ENCODE measurements at places on chromosomes 1 and 21. TPM values are rescaled to one million over a fixed set of nuclear protein-coding genes. Genes with fewer than 3 reads are reported as not detected.

DNA sequence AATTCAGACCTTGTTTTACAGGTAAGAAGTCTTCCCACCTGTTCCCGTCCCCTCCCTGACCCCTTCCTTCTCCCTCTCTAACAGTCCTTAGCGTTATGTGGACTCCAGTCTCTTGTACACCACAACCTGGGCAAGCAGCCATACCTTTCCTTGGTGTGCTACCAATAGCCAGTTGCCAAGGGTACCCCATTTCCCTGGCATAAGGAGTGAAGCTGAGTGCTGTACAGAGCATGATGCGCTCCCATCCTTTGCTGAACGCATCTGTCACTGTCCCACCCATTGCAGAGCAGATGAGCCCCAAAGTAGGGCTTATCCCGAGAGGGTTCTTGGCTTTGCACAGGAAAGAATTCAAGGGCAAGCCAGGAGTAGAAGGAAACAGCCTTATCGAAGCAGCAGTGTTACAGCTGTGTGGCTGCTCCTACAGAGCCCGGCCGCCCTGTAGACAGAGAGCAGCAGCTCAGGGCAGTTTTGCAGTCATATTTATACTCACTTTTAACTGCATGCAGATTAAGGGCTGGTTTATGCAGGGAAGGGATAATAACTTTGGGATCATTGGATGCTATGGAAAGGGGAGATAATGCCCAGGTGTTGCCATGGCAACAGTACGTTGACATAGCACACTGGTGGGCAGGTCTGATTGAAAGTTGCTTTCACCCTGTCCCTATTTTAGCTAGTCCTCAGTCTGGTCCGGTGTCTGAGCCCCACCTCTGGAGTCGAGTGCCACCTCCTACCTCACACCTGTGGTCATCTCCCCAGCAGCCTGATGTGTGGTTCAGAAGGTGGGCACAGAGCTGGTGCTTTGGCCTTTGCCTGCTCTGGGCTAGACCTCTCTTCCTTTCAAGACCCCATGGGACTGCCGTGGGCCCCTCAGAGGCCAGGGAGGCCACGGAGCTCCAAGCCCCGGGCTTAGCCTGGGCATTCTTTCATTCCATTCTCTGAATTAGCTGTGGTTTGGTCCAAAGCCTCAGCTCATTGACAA, 5.1 kb downstream of the FHAD1 start:
- DNase-seq, result no peak

DNA sequence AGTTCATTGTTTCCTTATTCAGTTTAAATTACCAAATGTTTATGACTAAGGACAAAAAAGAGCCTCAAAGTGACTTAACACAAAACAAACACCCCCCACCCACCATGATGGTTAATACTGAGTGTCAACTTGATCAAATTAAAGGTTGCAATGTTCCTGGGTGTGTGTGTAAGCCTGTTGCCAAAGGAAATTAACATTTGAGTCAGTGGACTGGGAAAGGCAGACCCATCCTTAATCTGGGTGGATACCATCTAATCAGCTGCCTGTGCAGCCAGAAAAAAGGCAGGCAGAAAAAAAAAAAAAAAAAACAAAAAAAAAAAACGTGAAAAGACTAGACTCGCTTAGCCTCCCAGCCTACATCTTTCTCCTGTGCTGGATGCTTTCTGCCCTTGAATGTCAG, 543.4 kb downstream of the NEGR1 start:
- DNase-seq, result no peak

Gene PDC
- total RNA-seq, result not detected

Gene SLC44A5
- 1.6 TPM for total RNA-seq

Gene TSPAN1
- not detected for total RNA-seq

Gene PYCR2
- total RNA-seq, result 51.6 TPM

DNA sequence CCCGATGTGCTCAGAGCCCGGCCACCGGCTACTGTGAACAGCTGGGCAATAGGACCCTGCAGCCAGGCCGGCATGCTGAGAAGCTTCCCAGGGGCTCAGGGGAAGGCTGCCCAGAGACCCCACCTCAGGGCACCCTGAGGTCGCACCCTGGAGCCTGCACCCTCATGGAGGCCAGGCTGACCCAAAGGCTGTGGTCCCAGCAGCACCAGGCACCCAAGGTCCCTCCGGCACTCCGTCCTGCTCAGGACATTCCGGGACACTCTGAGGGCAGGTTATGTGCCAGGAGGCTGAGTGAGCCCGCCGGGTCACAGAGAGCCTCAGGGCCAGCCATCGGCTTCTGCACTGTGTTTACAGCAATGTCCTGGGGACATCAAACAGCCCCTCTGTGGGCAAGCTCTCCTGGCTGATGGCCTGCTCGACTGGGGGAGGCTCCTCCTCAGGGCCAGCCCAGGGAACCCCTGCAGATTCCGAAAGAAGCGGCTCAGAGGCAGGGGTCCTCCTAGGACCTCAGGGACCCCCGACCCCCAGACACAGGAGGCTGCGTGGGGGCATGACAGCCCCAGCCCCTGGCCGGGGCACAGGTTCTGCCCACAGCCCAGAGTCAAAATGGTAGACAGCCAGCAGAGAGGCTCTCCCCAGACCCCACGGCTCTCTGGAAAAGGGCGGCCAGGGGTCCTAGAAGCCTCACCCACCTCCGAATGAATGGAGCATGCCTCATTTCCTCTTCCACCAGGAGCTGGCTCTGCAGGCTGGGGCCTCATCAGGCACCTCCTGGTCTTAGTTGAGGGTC, 8.2 kb downstream of the SLC19A1 start:
- no peak for DNase-seq

Gene C1QA
- total RNA-seq, result not detected

Gene AIRE
- total RNA-seq, result 0.39 TPM

GRCh38 chr1:167294528-167294927, 73.8 kb downstream of the POU2F1 start:
- DNase-seq, result no peak

- DNase-seq, result no peak
These were observed 182.5 kb downstream of the AKT3 start for GRCh38 chr1:243667591-243667990.

GRCh38 chr1:185396126-185396525, 79.1 kb upstream of the IVNS1ABP start:
- no peak for DNase-seq

DNA sequence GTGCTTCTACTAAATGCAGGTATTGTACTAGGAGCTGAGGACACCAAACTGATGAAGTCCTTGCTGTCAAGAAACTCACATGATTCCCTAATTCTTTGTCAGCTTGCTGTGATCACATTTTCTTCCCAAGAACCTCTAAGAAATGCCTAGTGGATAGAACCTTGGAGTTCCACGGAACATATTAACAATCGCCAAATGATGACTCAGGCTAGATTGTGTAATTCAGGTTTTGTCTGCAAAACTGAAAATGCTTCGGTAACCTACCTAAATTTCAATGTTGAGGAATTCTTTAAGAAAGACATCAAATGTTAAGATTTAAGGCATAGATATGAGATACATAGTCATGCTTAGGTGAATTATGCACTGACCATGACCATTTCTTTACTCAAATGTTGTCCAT, 1.7 kb upstream of the GADD45A start:
- no peak for DNase-seq

Gene EPS15
- total RNA-seq, result 135 TPM

DNA sequence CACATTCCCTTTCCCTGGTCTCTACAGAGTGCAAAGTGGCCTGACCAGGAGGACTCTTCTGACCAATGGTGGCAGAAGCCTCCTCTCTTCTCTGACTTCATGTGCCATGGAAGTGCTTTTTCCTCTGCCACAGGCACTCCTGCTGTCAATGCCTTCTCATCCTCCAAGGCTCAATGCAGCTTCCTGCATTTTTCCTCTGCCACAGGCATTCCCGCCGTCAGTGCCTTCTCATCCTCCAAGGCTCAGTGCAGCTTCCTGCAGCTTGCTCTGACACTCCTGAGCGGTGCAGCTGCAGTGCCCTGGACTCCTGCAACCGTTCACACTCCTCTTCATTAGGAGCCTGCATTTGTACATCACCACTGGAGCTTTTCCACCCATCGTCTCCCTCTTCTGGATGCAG, 4.7 kb upstream of the ADARB1 start:
- DNase-seq, result no peak

- no peak for DNase-seq
These were observed 251.1 kb upstream of the RGS18 start for GRCh38 chr1:191907121-191907520.

Gene KCNK1
- total RNA-seq, result 0.99 TPM

GRCh38 chr1:23601135-23601967, 42.0 kb upstream of the ID3 start:
- no peak for DNase-seq

GRCh38 chr1:26529405-26529654, 231 bp upstream of the RPS6KA1 start:
- DNase-seq, result no peak

- no peak for DNase-seq
These were observed 1198.9 kb downstream of the PLA2G4A start for GRCh38 chr1:188027613-188028012.

GRCh38 chr1:169928438-169929209, 34.9 kb upstream of the SCYL3 start:
- DNase-seq, result peak; percentile 65

GRCh38 chr1:21157054-21157453, 19.6 kb downstream of the EIF4G3 start:
- DNase-seq, result no peak

DNA sequence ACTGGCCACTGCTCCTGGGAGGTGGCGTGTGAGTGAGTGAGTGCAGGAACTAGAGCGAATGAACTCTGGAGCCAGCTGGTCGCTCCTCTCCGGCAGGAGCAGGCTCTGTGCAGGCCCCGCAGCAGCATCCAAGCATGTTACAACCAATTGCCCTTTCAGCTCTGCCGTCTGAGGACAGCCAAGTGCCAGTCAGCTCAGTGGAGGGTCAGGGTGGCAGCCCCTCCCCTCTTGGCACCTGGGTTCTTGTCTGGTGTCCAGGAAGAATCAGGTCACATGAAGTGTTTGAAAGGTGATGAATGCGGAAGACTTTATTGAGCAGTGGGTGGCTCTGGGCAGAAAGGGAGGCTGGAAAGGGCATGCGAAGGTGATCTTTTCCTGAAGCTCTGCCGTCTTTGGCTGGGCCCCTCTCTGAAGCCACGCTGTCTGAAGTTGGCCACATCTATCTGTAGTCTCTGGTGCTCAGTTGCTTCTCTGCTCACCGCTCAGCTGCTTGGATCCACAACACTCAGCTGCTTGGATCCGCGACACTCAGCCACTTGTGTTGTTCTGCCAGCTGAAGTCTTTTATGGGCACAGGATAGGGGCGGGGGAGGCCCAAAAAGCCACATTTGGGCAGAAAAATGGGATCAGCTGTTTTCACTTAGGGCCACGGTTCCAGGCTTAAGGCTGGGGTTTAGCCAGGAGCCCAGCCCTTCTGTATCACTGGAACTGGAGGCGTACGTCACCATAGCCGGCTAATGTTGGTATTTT, 139.8 kb downstream of the ADSS2 start:
- no peak for DNase-seq

DNA sequence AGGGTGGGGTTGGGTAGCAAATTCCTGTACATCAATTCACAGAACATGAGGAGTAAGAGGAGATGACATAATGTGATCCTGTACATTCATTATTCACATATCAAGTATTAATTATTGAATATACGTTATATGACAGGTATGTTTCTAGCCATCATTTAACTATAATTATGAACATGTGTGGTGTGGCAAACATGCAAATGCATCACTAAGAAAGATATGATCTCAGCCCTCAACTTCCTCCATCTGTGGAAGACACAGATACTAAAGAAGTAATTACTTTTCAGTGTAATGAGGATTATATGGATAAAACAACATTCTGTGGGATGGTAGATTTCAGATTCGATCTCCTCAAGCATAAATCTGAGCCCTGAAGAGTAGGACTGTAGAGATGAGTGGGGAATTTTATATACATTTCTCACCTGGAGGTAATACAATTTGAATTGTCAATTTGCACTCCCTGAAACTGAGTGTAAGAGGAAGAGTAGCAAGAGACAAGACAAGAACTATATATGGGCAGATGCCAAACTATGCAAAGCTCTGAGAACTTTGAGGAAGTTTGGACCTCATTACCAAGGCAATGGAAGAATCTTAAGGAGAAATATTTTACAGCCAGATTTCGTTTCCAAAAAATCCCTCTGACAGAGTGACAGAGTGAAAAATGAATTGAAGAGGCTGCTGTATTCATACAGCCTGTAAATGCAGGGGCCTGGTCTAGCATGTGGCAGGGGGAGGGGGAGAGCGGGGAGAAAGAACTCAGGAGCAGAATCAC, 275.5 kb downstream of the TPR start:
- no peak for DNase-seq

DNA sequence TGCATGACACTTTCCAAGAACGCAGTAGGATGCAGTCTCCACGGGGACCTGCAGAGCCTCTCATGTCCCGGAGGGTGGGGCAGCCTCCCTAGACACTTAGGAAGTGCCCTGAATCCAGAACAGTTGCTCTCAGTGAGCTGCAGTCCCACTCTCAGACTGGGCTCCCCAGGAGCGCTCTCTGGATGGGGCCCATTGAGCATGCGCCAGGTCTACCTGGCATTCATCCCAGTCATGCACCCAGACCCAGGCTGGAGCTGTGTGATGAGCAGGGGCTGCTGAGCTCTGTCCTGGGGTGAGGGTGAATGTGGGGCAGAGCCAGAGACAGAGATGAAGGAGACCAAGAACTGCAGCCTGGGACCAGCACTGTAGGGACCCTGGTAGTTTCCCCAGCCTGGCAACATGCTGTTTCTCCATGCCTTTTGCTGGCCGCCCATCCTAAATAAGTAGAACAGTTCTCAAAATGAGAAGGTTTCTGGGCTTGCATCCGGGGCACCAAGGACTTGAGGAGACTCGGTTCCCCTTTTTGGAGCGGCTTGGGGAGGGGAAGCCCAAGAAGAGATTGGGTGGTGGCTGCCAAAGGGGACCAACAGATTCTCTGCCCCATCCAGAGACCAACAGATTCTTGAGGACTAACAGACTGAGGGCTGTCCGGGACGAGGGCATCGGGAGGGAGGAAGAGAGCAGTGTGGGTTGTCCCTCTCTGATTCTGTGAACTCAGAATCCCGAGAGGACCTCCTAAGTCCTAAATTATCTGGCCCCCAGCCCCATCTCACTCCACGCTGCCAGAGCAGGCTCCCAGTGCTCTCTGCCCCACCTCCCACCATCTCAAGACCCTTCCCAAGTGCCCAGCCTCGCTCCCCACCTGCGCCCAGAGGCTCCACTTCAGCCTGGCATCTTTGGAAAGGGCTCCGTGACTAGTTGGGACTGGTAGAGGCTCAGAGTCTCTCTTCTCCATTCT, 1.0 kb upstream of the PGLYRP4 start:
- DNase-seq, result no peak

DNA sequence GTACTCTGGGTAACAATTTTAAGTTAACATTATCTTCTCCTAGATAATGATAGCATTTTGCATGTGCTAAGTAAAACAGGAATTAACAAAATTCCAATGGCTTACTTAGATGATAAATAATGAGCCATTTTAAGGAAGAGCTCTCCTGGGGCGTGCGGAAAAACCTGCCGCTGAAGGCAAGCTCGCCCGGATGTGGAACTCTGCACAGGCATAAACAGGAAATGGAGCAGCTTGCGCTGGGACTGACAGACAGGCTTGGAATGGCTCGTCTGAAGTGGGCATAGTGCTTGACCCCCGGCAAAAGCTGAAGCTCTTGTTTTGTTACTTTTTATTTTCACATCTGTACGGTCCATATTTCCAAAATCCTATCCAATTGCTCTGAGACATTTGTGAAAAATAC, 169.2 kb downstream of the ZNF281 start:
- no peak for DNase-seq

Data from CD4-positive, CD25-positive, alpha-beta regulatory T cell (primary cell).